A673 (cell line): ENCODE measurements at places on chromosomes 2 and 18.

- no peak for DNase-seq
These were observed 7.4 kb downstream of the CYRIA start for GRCh38 chr2:16658076-16658739.

DNA sequence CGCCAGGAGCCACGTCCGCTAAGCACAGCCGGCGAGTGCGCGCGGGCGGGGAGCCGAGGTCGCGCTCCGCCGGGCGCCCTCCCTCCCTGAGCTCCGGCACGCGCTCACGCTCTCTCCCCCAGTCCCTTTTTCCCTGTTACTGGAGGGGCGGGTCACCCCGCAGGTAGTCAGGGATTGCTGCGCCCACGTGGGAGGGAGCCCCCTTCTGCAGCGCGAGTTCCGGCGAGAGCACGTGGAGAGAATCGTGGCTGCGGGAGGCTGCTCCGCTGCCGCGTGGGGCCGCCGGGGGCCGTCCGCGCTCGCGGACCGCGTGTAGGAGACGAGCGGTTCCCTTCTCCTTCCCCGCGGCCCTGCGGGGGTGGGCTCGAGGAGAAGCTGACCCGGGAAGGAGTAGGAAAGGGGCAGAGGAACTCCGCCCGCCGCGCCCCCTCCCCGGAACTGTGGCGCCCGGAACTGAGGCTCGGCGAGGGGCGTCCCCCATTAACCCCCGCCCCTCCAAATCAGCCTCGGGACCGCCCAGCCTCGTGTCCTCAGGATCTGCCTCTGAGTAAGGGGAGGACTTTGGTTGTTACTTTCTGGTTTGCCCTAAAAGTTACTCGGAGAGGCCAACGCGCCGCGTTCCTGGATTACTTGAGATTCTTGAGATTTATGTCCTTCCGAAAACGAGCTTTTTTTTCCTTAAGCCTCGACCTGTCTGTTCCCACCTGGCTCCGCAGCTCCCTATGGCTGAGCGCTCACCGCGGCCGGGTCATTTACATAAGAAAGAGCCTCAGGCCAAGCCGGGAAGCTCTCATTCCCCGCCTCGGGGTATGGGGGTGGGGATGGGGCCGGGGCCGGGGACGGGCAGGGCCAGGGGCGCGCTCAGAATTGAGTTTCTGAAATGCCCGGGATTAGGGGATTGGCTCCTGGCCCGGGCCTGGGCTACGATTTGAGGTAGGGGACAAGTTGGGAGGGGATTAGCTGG lies 1.1 kb downstream of the HK2 start:
- DNase-seq = peak; percentile 84

- no peak for DNase-seq
These were observed 93.3 kb downstream of the COL5A2 start for GRCh38 chr2:189086250-189086649.

- no peak for DNase-seq
These were observed 206.1 kb upstream of the REV1 start for GRCh38 chr2:99695944-99696253.

GRCh38 chr2:172416447-172417058 lies 10.8 kb upstream of the ITGA6 start:
- no peak for DNase-seq

GRCh38 chr18:59873641-59874040 lies 26.2 kb upstream of the PMAIP1 start:
- DNase-seq = no peak

- DNase-seq = no peak
These were observed 180.4 kb upstream of the ZFP36L2 start for GRCh38 chr2:43406651-43407279.

DNA sequence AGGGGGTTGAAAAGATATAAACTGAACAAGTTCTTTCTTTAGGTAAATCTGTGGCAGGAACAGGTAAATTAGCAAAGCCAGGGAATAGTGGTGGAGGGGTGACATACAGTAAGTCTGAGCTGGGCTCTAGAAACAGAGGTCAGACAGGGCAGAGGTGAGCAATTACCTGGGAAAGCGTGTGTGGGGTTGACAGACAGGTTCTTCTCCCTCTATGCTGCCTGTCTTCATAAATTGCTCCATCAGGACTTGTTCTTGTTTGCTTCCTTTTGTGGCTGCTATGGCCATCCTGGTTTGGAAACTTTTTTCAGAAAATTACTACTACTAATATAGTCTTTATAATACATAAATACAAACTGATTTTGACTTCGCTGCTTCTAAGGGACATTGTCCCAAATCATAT lies 3.4 kb upstream of the ANKRD12 start:
- DNase-seq = no peak

GRCh38 chr2:238670111-238670585 lies 177.7 kb upstream of the TWIST2 start:
- DNase-seq = no peak

GRCh38 chr2:132730611-132731010 lies 60.6 kb upstream of the LYPD1 start:
- DNase-seq = no peak

- DNase-seq = no peak
These were observed 685.7 kb downstream of the GALR1 start for GRCh38 chr18:77935342-77935741.

DNA sequence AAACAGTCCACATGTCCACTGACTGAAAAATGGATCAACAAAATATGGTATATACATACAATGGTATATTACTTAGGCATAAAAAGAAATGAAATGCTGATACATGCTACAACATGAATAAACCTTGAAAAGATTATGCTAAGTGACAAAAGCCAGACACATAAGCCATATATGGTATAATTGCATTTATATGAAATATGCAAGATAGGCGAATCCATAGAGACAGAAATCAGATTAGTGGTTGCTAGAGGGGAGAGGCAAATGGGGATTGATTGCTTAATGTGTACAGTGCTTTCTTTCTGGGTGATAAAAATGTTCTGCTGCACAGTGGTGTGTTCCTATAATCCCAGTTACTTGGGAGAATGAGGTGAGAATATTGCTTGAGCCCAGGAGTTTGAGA lies 171.0 kb downstream of the CYP26B1 start:
- no peak for DNase-seq

GRCh38 chr2:148282201-148282600 lies 261.3 kb downstream of the MBD5 start:
- peak; percentile 53 for DNase-seq

DNA sequence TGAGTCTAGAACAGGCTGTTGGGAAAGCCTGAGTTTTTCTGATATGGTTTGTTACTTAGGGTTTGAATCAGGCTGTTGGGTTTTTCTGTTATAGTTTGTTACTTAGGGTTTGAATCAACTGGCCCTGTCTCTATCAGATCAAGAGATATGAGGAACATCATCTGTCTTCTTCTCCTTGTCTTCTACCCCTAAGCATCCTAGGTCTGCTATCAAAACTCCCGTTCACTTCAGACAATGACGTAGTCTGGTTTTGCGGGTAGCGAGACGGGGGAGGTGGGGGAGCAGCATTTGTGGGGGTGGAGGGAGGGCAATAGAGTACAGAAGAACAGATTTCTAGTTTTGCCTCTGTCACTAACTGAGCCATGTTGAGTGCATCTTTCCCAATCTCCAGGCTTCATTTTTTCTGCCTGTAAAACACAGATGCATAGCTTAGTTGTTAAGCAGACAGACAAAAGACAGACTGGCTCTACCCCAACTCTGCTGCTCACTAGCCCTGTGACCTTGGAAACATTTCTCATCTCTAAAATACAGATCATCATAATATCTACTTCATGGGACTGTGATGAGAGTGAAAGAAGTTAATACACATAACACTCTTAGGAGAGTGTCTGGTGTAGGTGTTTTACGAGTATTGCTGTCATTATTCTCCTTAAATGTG lies 9.1 kb downstream of the TNP1 start:
- DNase-seq = no peak

DNA sequence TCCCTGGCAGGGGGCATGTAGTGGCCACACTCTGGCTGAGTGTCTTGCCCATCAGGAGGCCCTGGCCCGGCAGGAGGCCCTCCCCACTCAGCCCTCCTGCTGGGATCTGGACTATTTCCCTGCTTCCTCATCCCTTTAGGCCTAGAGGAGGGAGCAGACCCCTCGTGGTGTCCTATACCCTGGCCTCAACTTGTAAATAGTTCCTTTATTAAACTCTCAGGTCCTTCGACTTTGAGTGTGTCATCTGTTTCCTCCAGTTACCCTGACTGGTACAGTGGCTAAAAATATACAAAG lies 166.7 kb upstream of the GLI2 start:
- DNase-seq = no peak

DNA sequence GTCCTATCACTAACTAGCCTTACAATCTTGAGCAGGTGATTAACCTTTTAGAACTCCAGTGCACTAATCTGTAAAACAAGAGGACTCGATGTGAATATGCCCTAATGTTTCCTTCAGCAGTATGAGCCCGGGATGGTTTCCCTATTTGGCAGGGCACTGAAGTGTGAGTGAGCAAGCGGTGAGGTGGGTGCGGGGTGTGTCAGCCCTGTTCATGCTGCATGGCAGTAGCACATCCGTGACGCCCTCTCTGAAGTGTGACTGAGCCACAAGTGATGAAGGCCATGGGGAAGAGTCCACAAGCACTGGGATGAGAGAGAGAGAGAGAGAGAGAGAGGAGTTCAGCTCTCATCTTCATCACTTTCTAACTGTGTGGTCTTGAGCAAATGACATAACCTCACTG lies 168.7 kb downstream of the SETBP1 start:
- DNase-seq = no peak

DNA sequence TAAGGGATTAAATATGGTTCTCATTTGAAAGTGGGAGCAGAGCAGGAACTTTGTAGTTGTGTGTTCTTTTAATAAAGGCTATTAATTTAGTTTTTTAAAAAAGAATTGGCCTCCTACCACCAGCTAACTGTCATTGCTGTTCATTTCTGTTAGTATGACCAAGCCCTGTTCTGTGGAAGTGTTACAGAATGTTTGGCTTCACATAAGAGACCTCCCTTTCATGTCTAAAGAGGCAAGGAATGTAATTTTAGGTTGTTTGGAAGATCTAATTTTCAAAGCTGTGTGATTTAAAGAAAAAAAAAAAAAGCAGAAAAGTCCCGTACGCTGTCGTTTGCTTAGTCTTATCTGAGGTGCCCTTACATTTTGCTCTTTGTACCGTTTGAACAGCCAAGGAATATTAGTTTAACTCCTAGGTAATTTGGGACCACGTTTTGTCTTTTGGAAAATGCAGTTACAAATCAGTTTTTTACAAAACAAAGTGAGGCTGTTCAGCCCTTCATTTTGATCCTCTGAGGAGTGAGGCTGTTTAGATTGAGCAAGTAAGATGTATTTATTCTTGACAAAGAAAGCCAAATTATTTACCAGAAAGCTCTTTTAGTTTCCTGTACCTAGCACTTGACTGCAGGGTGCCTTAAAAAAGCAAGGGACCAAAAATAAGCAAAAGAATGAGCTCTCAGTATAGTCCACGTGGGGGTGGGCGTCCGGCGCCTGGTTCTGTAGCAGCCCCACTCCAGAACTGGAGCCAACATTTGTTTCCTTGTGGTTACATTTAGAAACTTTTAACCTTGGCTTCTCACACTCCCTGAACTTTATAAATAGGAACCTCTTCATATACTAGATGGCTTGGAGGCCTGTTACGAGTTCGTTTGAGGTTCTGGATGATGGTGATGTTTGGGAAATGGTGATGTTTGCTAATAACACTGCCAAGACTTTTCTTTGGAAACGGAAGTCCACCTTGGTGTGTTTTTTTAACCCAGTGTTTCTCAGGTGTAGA lies 136.2 kb downstream of the FMNL2 start:
- DNase-seq = no peak

- DNase-seq = no peak
These were observed 33.9 kb downstream of the PTCD3 start for GRCh38 chr2:86139981-86140380.

- DNase-seq = peak; percentile 71
These were observed 125.7 kb upstream of the PXDN start for GRCh38 chr2:1869987-1870386.

GRCh38 chr2:230711224-230711623 lies 1.4 kb upstream of the CAB39 start:
- no peak for DNase-seq

DNA sequence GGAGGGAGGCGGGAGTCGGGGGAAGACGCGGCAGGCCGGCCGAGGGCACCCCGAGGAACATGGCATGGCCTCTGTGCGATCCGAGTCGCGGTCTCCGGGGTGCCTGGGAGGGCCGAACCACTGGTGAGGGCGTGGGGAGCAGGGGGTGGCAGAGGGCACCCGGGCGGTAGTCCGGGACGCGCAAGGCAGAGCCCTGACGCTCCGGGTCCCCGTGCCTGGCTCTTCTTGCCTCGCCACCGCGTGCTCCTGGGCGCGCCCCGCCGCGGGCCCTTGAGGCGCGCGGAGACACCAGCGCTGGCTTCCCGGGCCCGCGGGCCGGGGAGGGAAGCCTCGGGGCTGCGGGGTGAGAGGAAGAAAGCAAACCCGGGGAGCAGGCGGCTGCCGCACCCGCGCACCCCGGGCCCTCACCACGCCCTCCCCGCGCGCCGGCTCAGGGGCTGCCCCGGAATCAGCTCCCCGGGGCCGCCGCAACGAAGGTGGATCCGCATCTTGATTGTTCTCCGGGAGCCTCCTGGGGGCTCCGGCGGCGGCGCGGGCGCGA lies 4.3 kb downstream of the SOX11 start:
- DNase-seq = peak; percentile 74
